ENCODE measurements at places on chromosomes 13 and 19.

DNA sequence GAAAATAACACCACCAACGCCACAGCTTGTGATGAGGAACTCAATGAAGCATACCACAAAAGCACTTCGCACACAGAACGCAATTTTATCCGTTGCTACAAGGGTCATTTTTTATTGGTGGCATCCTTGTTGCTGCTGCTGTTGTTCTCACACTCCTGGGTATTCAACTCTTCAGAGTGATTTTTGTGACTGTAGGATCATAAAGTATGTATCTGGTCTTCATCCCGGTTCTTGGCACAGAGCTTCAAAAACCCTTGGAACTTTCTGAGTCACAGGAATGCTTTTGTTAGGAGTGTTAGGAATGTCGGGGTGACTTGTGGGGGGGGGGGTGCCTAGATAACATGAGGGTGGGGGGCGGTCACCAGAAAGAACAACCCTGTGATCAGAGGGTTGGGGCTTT is 108.4 kb downstream of the ZNF557 start:
- no peak for DNase-seq

- no peak for DNase-seq
Observed at GRCh38 chr13:21399741-21400140, 59.4 kb downstream of the ZDHHC20 start.

GRCh38 chr19:18908917-18909619 is 10.1 kb downstream of the COPE start:
- no peak for DNase-seq

GRCh38 chr13:33798023-33798422 is 19.9 kb upstream of the RFC3 start:
- no peak for DNase-seq

GRCh38 chr19:42197375-42197817 is 20.1 kb downstream of the DEDD2 start:
- no peak for DNase-seq

- no peak for DNase-seq
Observed at GRCh38 chr19:772730-773436, 22.0 kb downstream of the MISP start.

DNA sequence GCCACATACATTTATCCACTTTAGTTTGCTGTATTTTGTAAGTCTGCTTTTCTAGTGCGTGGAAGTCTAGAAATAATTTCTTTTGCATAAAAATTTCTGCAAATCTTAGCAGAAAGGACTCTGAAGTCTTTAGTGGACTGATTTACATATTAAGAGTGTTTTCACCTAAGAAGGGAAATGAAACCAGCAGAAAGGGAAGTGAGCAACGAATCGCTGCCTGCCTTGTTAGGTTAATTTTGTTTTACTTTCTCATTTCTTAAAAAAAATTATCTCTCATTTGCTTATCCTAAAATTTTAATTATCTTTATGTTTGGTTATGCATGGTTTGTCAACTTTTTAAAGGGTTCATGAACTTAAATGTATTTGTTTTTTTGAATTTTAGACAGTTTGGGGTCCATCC is 767 bp upstream of the GPR18 start:
- DNase-seq = no peak

Data from activated T-cell treated with anti-CD3 and anti-CD28 coated beads for 24 hours (primary cell).